Activated CD4-positive, alpha-beta memory T cell treated with anti-CD3 and anti-CD28 coated beads, Interleukin-2, amount 10 ng/mL, durations not matched to agents 7 days and 5 days (primary cell): ENCODE measurements at places on chromosomes 1 and 21. TPM values are rescaled to one million over a fixed set of nuclear protein-coding genes. Genes with fewer than 3 reads are reported as not detected.

DNA sequence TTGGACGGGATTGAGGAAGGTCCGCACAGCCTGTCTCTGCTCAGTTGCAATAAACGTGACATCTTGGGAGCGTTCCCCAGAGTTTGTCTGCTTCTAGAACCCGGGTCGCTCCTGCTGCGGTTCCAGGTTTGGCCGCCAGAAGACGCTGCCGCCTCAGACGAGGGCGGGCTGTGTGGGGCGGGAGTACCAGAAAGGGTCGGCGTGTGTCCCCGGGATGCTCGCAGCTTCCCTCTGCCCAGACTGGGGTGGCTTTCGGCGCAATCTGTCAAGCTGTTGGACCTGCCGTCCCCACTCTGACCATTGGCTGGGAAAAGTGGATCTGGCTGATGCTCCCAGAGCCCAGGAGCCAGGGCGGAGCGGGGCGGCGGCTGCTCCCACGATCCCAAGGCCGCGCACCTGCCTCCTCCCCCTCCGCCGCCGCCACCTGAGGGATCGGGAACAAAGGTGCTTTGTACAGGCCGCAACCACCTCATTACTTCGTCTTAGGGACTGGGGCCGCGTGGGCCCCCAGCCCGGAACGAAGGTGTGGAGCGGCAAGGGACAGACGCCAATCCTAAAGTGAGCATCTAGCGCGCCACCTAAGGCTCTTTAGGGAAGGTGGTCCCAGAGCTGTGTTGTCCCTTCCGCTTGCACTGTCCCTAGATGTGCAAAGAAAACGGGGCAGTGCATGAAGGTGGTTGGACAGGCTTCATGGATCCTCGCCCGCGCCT is 683 bp upstream of the EFNA4 start:
- peak overlapping the region; percentile 8 for H3K27ac ChIP-seq
- no peaks in the 10 kb centered on the region for H3K27me3 ChIP-seq
- H3K4me1 ChIP-seq = peaks cover 35% of the 10 kb centered on the region
- DNase-seq = peak; percentile 86
- H3K36me3 ChIP-seq = peaks cover 11% of the 10 kb centered on the region
- H3K4me3 ChIP-seq = peak overlapping the region; percentile 69

GRCh38 chr1:29416267-29417146 is 180.2 kb downstream of the PTPRU start:
- no peaks in the 10 kb centered on the region for H3K4me1 ChIP-seq
- no peaks in the 10 kb centered on the region for H3K36me3 ChIP-seq
- peaks cover 11% of the 10 kb centered on the region for H3K27me3 ChIP-seq
- H3K27ac ChIP-seq = no peak overlapping the region

GRCh38 chr1:110462964-110463363 is 12.0 kb downstream of the PROK1 start:
- H3K4me1 ChIP-seq = no peaks in the 10 kb centered on the region
- no peak overlapping the region for H3K4me3 ChIP-seq
- no peak overlapping the region for H3K27ac ChIP-seq

DNA sequence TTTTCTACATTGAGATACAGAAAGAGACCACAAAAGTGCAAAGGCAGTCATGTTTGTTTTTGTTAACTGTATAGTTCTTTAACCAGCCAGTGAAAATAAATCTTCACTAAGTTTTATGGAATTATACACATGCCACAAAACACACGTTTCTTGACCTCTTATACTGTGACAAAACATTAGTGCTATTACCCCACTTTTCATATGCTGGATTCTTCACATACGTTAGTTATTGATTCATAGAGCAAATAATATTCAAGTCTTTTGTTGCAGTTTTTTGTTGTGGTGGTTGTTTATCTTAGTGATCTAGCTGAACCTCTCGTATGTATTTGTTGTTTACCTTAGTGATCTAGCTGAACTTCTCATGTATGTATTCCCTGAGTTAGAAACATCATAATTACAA is 28.0 kb downstream of the LYPLAL1 start:
- H3K36me3 ChIP-seq = peaks cover 1% of the 10 kb centered on the region
- DNase-seq = no peak
- no peak overlapping the region for H3K27ac ChIP-seq
- no peak overlapping the region for H3K4me3 ChIP-seq
- no peaks in the 10 kb centered on the region for H3K27me3 ChIP-seq
- H3K4me1 ChIP-seq = no peaks in the 10 kb centered on the region

DNA sequence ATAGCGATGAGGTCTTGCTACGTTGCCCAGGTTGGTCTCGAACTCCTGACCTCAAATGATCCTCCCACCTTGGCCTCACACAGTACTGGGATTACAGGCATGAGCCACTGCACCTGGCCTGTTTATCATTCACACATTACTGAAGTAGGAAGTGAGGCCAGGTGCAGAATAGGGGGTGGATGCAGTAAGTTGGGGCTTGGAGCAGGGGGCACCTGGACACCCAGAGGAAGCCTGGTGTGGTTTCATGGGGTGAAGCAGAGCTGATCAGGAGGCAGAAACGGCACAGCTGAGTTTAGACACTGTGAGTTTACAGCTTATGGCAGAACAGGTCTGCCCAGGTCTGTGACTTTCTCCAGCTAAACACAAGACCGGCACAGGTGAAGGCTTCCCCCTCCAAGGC is 4.9 kb downstream of the CDA start:
- H3K4me3 ChIP-seq = no peak overlapping the region
- peaks cover 10% of the 10 kb centered on the region for H3K4me1 ChIP-seq
- no peak overlapping the region for H3K27ac ChIP-seq

DNA sequence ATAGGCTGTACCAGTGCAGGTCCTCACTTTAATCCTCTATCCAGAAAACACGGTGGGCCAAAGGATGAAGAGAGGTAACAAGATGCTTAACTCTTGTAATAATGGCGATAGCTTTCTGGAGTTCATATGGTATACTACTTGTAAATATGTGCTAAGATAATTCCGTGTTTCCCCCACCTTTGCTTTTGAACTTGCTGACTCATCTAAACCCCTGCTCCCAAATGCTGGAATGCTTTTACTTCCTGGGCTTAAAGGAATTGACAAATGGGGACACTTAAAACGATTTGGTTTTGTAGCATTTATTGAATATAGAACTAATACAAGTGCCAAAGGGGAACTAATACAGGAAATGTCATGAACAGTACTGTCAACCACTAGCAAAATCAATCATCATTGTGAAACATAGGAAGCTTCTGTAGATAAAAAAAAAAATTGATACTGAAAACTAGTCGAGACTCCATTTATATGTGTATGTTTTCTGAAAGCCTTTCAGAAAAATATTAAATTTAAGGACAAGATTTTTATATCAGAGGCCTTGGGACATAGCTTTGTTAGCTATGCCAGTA is 7.0 kb downstream of the SOD1 start:
- no peaks in the 10 kb centered on the region for H3K27me3 ChIP-seq
- peak overlapping the region; percentile 49 for H3K27ac ChIP-seq
- H3K4me3 ChIP-seq = no peak overlapping the region
- H3K4me1 ChIP-seq = peaks cover 75% of the 10 kb centered on the region
- H3K36me3 ChIP-seq = peaks cover 70% of the 10 kb centered on the region

GRCh38 chr1:165824269-165824643 is 3.2 kb upstream of the UCK2 start:
- no peaks in the 10 kb centered on the region for H3K36me3 ChIP-seq
- peaks cover 20% of the 10 kb centered on the region for H3K4me1 ChIP-seq
- H3K4me3 ChIP-seq = no peak overlapping the region
- no peak for DNase-seq
- H3K27me3 ChIP-seq = no peaks in the 10 kb centered on the region

DNA sequence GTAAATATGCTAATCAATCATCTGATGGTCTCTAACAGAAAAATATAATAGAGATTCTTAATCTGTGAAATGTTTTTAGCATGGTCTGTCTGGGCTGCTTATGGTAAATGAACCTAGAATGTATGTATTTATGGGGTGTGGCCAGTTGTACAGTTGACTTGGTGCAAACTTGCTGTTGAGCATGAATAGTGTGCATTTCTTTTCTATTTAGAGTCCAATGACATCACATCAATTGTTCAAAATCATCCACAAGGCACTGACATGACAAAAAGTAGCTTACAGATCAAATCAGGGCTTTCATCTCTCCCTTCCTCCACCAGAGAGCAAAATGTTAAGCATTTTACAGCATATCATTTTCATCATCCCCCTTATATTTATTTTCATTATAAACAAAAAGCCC is 1010.3 kb downstream of the KCNT2 start:
- no peak overlapping the region for H3K4me3 ChIP-seq
- no peak for DNase-seq
- no peak overlapping the region for H3K27ac ChIP-seq
- H3K27me3 ChIP-seq = no peaks in the 10 kb centered on the region
- no peaks in the 10 kb centered on the region for H3K36me3 ChIP-seq

- H3K4me3 ChIP-seq = no peak overlapping the region
- no peaks in the 10 kb centered on the region for H3K4me1 ChIP-seq
- no peaks in the 10 kb centered on the region for H3K27me3 ChIP-seq
- no peaks in the 10 kb centered on the region for H3K36me3 ChIP-seq
- DNase-seq = no peak
These were observed 91.6 kb downstream of the DNAH14 start for GRCh38 chr1:225021037-225021436.

DNA sequence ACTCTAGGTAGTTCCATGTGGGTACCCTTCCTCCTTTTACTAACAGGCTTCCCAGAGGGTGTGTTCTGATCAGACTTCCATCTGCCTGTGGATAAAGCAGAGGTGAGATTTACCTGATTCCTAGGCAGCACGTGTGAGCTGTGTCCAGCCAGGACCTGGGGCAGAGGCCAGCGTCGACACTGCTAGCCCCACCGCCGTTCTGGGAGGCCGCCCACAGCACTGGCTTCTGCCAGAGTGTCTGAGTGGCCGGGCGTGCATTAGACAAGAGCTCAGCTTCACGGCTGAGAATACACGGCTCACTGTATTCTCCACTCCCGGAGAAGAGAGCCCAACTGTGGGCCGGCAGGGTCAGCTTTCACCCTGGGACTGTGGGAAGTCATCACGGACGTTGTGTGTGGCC is 82.5 kb downstream of the PRDM16 start:
- no peak overlapping the region for H3K4me3 ChIP-seq
- H3K4me1 ChIP-seq = no peaks in the 10 kb centered on the region
- DNase-seq = no peak
- H3K36me3 ChIP-seq = no peaks in the 10 kb centered on the region
- peaks cover 11% of the 10 kb centered on the region for H3K27me3 ChIP-seq

GRCh38 chr1:23148084-23148483 is 20.6 kb downstream of the LUZP1 start:
- no peak overlapping the region for H3K4me3 ChIP-seq
- peaks cover 9% of the 10 kb centered on the region for H3K36me3 ChIP-seq
- no peaks in the 10 kb centered on the region for H3K27me3 ChIP-seq
- DNase-seq = no peak
- H3K4me1 ChIP-seq = peaks cover 18% of the 10 kb centered on the region

DNA sequence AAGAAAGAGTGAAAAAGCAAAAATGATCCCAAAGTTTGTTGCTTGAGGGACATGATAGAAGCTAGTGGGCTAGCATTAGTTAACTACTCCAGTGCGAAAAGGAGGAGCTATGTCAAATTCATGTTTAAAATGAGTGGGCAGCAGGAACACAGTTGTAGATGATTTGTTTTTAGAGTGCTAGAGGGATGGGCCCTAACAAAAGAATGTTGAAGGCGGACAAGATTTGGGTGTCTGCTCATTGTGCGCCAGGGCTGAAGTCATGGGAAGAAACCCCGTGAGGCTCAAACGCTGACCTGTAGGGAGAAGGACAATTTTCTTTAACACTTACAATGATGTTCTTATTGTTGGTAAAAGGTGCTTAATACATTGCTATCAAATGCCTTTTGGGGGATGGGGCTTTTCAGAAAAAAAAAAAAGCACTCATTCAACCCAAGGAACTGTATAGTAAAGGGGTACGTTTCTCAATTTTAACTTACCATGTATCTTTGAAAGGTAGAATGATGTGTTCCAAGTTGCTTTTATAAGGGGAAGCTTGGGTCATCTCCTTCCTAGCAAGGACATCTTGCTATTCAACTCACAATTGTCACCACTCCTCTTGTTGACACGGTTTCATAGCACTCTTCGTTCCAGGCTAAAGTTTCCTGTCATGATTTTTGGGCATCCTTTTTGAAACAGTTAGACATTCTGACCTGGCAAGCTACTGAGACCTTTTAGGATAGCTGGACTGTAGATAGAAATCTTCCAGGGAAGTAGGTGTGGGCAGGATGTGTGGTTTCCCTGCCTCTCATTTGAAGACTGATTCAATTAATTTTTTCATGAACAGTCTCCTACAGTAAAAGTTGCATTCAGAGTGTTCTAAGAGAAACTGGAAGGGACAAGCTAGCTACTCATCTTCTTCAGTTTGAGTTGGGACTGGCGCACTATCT is 53.0 kb upstream of the CNN3 start:
- no peak overlapping the region for H3K4me3 ChIP-seq
- no peaks in the 10 kb centered on the region for H3K27me3 ChIP-seq
- H3K36me3 ChIP-seq = no peaks in the 10 kb centered on the region
- peaks cover 8% of the 10 kb centered on the region for H3K4me1 ChIP-seq

DNA sequence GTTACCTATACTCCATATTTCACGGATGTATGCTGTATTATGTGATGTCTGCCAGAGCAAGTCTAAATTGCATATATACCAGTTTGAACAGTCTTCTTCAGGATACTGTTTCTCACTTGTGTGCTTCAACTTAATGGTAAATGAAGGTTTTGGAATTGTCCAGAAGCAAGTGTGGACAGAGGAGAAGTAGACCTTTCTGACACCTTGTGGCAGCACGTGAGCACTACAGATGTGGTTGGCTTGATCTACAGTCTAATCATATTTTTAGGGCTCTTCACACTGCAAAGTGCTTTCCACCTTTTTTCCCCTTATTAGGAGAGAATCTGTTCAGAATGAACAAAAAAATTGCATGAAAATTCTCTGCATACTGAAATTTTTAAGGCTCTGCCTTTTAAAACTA is 10.9 kb downstream of the MORC3 start:
- no peak overlapping the region for H3K4me3 ChIP-seq
- DNase-seq = peak; percentile 55
- peaks cover 28% of the 10 kb centered on the region for H3K4me1 ChIP-seq
- peak overlapping the region; percentile 30 for H3K27ac ChIP-seq
- H3K36me3 ChIP-seq = peaks cover 32% of the 10 kb centered on the region

DNA sequence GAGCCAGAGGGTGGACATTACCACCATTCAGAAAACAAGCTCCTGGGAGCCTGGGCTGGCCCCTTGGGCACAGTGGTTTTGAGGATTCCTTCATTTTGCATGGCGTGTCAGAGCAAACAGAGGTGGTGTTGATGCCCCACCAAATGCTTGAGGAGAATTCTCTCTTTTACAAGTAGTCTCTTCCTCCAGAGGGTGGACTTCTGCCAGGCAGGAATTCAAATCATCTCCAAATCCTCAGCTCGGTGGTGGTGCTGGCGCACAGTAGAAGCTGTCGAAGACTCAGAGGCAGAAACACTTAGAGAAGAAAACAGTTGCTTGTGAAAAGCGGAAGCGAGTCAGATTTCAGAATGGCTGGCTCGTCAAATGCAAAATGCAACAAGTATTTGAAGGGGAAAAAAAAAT is 3.4 kb upstream of the CHI3L1 start:
- no peak for DNase-seq
- H3K27ac ChIP-seq = no peak overlapping the region
- no peak overlapping the region for H3K4me3 ChIP-seq
- no peaks in the 10 kb centered on the region for H3K4me1 ChIP-seq

Gene TMEM82
- total RNA-seq = not detected

Gene HAO2
- total RNA-seq = not detected

Gene MCOLN3
- total RNA-seq = 2.4 TPM

Gene GPR157
- total RNA-seq = 5.0 TPM
